COLO829 (cell line): ENCODE measurements at places on chromosomes 3 and 15.

DNA sequence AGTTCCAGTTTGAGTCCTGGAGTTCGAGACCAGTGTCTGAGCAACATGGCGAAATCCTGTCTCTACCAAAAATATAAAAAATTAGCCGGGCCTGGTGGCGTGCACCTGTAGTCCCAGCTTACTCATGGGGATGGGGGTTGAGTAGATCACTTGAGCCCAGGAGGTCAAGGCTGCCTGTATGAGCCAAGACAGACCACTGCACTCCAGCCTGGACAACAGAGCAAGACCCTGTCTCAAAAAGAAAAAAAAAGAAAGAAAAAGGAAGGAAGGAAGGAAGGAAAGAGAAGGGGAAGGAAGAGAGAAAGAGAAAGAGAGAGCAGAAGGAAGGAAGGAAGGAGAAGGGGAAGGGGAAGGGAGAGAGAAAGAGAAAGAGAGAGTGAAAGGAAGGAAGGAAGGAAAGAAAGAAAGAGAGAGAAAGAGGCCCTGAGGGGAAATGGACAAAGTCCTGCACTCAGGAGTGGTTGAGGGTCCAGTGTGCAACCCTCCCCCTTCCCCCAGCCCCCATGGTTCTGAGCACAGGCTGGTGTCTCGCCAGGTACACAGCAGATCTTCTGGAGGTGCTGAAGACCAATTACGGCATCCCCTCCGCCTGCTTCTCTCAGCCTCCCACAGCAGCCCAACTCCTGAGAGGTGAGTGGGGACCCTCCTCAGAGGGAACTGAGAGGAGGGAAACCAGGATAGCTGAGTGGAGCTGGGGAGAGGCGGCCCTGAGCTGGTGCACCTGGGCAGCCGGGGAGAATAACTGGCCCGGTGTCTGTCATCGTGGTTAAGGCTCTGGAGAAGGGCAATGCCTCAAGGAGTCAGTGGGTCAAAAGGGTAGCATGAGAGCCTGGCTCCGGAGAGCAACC, 1.2 kb downstream of the SLC51A start:
- no peak for DNase-seq

GRCh38 chr3:194389269-194389668, 9.8 kb downstream of the GP5 start:
- no peak for DNase-seq

DNA sequence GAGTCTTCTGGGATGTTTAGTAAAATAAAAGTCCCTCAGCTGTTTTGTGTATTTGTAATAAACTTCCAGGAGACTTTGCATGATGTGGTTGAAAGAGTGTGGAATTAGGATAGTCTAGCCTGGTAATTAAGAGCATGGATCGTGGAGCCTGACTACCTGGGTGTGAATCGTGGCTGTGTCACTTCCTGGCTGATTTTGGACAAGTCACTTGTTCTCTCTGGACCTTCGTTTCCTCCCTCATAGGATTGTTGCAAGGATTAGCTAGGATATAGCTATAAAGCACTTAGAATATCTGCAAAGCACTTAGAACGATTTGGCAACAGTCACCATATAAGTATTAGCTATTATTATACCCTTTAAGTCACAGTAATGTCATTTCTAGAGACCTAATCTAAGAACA, 40.2 kb downstream of the SLMAP start:
- DNase-seq: no peak

- DNase-seq: peak; percentile 87
Observed at GRCh38 chr3:11136830-11137626, 17.3 kb upstream of the HRH1 start.

GRCh38 chr15:31357148-31357547, 30.5 kb downstream of the KLF13 start:
- DNase-seq: no peak

DNA sequence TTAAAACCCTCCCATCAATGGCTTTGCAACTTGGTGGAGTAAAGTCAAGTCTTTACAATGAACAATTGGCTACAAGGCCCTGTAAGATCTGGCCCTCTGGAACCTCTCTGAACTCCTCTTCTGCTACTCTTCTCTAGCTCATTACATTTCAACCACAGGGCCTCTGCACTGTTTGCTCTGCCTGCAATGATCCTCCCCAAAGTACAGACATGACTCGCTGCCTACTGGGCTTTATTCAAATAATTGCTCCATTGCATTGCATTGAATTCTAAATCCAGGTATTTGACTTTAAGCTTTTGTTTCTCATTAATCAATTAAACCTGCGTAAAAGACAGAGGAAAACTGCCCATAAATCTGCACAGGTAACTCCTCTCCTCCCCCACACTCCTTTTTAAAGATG, 96.7 kb downstream of the CD47 start:
- DNase-seq: no peak

GRCh38 chr3:152471814-152472671, 203.3 kb downstream of the MBNL1 start:
- DNase-seq: peak; percentile 79

- no peak for DNase-seq
Observed at GRCh38 chr3:187986514-187986934, 167.4 kb upstream of the LPP start.

DNA sequence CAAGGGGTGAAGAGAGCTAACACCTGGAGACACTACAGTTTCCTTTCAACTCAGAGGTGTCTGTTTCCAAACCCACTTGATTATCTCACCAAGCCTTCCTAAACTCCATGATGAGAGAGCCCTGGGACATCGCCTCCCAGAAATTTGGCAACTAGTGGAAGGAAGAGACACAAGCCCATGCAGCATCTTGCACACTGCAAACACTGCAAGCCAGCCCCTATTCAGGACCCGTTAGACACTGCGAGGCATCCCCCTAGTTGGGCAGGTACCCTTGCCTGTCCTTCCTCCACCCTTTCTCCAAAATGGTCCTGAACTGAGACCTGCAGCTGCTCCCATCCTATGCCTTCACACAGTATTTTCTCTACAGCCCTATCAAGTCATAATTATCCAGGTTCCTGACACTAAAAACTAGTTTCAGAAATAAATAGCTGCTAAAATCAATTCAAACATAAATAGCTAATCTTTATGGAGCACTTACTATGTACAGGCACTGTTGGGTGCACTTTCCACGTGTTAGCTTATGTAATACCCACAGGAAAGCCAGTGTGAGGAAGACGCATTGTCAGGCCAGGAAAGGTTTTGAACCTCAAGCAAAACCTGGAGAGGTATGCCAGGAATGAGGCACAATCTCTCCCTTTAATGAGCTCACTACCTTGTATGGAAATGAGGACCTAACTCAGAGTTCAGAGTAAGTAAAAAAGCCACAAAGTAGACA, 2.8 kb downstream of the MAGI1 start:
- DNase-seq: no peak

- no peak for DNase-seq
Observed at GRCh38 chr3:167564612-167565011, 89.1 kb downstream of the WDR49 start.

- DNase-seq: no peak
Observed at GRCh38 chr15:60469893-60470641, 8.9 kb downstream of the ICE2 start.

DNA sequence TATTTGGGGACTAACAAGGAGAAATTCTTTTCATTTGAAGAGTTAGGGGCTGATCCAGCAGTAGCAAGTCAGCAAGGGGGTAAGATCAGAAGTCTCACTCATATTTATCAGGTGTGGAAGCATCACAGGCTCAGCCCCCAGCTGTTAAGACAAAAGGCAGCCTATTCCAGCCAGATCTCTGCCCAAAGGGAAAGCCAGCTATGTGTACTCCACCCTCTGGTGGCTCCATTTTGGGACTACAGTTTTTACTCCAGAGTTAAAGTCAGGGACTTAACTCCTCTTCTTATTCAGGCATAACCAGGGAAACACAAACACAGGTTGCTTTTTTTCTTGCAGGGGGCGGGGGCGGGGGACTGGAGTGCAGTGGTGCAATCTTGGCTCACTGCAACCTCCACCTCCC, 19.2 kb downstream of the UBP1 start:
- no peak for DNase-seq

GRCh38 chr3:118986734-118987133, 47.9 kb downstream of the IGSF11 start:
- DNase-seq: no peak

- peak; percentile 44 for DNase-seq
Observed at GRCh38 chr3:155334914-155335723, 41.6 kb upstream of the STRIT1 start.

GRCh38 chr3:53597136-53597915, 102.9 kb downstream of the CACNA1D start:
- no peak for DNase-seq

DNA sequence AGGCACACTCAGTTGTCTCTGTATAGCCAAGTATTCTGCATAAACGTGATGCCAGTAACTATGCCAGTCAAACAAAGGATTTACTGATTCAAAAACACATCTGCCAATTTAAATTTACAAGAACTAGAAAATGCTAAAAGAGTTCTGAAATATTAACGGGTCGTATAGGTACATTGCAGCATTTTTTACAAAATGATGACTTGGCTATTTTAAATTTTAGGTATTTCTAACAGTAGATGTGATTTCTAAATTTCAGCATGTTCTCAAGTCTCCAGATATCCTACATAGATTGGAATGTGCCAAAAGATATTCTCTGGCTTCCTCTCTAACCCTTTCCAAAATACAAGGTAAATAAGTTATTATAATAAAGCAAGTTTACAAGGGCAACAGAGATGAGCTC, 60.3 kb downstream of the MORC1 start:
- no peak for DNase-seq

DNA sequence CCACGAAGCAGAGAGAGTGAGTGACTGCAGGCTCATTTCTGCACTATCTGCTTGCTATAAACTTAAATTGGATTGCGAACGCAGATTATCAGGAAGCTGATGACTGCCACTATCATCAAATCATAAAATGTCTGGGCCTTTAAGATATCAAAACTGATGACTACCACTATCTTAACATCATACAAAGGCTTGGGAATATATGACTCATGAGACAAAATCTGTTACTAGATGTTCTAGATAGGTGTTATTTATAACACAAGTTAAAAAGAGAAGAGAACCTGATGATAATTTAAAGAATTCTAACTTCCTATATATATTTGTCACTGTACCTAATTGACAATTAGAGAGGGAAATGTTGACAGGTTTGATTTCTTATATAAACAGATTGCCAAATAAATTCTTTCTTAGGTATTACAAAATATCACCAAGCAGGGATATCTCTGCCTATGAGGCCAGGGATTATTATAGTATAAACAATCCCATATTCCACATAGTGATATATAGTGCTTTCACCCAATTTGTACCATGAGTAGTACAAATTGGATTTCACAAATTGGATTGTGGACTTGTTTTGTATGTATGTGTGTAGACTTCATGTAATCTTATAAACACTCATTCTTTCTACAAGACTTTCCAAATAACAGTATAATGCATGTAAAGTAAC, 1157.2 kb downstream of the ROBO1 start:
- no peak for DNase-seq

GRCh38 chr15:78210349-78210717, 24.0 kb downstream of the ACSBG1 start:
- DNase-seq: no peak

DNA sequence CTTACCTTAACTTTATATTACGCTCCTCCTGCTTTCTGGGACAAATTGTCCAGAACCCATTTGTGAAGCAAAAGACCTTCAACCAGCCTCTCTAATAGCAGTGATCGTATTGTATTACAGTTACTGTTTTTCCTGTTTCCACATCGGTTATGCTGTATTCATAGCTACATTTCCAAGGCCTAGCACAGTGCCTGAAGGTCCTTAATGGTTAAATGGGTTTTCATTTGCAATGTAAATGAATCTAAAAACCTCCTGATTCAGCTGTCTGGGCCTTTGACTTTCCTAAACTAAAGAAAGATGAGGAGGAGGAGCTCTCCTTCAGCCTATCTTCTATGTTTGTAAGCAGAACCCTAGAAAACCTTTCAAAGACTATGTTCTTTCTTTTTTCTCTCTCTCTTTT, 99.1 kb downstream of the LRRC28 start:
- DNase-seq: no peak

GRCh38 chr3:21405671-21406667, 345.0 kb downstream of the ZNF385D start:
- DNase-seq: no peak

GRCh38 chr3:66565301-66565700, 64.5 kb upstream of the LRIG1 start:
- no peak for DNase-seq

DNA sequence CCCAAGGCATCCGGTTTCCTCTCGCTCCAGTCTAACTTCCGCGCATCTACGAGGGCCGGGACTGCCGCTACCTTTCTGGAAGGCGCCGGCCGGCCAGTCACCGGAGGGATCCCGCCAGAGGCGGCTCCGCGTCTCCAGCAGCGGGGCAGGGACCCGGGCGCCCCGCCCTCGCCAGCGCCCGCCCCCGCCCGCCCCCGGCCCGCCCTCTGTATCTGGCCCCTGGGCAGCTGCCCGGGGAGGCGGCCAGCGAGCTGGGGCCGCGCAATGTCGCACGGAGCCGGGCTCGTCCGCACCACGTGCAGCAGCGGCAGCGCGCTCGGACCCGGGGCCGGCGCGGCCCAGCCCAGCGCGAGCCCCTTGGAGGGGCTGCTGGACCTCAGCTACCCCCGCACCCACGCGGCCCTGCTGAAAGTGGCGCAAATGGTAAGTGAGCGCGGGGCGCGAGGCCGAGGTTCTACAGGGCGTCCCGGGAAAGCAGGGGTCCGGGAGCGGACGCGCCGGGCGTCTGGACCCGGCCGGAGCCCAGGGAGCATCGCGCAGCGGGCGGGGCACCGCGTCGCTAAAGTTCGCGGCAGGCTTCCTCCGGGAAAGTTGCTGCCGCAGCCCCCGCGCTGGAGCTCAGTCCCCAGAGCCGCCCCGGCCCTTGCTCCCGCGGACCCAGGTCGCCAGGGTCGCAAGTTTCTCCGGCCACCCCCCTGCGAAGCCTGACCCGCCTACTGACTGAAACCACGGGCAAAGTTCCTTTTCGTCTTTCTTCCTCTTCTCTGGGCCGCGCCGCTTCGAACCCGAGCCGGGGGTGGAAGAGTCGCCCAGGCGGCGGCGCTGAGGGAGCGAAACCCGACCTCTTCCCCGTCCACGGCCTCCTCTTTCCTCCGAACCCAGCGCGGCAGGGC, at the start of gene CMTM7:
TSS of gene CMTM7 (plus strand) at position 211 of the 893 bp plus-strand sequence. CDS start at position 265, 54 bp downstream.
- peak; percentile 21 for DNase-seq

- peak; percentile 42 for DNase-seq
Observed at GRCh38 chr3:171876680-171877147, 33.6 kb downstream of the TMEM212 start.

- DNase-seq: no peak
Observed at GRCh38 chr3:181756645-181757297, 45.0 kb downstream of the SOX2 start.
